Stimulated activated CD4-positive, alpha-beta T cell treated with anti-CD3 and anti-CD28 coated beads, TNF-alpha, amount 100 ng/mL, for 48 hours (primary cell): ENCODE measurements at places on chromosomes 5 and 9.

DNA sequence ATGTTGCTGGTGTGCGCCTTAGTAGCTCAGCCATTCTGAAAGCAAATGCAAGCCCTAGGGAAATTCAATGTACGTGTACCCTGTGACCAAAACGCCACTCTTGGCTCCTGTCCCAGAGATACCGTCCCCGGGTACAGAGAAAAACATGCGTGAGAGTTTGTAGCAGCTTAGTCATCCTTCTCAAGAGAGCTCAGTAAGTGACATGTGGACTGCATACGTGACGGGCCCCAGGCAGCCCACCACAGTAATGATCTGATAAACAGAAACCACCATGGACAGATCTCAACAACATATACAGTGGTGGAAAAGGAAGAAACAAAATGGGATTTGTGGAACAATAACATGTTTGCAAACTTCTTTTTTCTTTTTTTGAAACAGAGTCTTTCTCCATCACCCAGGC, 45.1 kb downstream of the S1PR3 start:
- DNase-seq, result no peak

DNA sequence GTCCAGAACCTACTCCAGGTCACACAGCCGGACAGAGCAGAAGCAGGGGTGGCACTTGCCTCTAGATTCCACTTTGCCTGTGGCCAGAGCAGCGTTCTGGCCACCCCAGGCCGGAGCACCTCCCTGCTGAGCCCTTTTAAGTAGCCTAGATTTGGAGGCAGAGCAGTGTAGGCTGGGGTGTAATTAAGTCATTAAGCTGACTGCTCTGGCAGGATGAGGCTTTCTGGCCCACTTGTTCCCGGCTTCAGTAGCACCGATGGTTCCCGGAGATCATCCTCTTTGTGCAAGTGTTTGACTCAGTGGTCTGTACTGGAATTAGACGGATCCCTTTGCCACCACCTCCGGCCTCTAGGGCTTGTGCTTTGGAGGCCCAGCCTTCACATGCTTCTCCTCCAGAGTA, 281.9 kb upstream of the ANKRD55 start:
- no peak for DNase-seq

DNA sequence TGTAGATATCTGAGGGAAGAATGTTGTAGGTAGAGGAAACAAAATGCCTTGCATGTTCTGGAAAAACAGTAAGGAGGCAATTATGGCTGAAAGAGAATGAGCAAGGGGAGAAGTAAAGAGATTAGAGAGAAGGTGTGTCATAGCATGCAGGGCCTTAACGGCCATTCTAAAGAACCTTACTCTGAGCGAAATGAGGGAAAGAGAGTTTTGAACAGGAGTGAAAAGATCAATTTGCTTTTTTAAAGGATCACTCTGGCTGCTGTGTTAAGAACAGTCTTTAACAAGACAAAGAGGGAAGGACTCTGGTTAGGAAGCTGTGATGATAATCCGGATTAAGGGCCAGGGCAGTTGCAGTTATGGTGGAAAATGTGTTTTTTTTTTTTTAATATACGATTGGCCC, 22.6 kb downstream of the PTBP3 start:
- no peak for DNase-seq

DNA sequence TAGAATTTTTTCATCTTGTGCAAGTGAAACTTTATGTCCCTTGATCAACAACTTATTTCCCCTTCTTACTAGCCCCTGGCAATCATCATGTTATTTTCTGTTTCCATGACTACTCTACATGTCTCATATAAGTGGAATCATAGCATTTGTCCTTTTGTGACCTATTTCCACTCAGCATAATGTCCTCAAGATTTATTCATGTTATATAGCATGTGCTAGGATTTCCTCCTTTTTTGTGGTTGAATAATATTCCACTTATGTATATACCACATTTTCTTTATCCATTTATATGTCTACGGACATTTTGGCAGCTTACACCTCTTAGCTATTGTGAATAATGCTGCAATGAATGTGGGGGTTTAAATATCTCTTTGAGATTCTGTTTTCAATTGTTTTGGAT, 21.0 kb downstream of the FSD1L start:
- DNase-seq, result no peak

- no peak for DNase-seq
Observed at GRCh38 chr9:17236147-17236546, 101.3 kb downstream of the CNTLN start.
